ENCODE measurements at places on chromosomes 7 and 10.

- no peak for DNase-seq
Observed at GRCh38 chr10:24618401-24618800, 105.3 kb downstream of the ARHGAP21 start.

DNA sequence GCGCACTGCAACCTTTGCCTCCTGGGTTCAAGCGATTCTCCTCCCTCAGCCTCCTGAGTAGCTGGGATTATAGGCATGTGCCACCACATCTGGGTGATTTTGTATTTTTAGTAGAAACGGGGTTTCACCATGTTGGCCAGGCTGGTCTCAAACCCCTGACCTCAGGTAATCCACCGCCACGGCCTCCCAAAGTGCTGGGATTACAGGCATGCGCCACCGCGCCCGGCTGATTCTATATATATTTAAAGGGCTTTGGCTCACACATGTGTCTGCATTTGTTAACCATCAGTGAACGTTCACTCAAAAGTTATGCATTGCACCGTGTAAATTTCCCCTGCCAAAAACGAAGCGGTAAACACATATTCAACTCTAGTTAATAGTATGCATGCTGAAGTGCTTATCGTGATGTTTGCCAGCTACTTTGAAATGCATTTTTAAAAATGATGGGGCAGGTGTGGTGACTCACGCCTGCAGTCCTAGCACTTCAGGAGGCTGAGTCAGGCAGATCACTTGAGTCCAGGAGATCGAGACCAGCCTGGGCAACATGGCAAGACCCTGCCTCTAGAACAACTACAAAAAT, 17.7 kb upstream of the WIPI2 start:
- DNase-seq: no peak

GRCh38 chr7:64795176-64795575, 948 bp downstream of the ZNF138 start:
- DNase-seq: no peak

DNA sequence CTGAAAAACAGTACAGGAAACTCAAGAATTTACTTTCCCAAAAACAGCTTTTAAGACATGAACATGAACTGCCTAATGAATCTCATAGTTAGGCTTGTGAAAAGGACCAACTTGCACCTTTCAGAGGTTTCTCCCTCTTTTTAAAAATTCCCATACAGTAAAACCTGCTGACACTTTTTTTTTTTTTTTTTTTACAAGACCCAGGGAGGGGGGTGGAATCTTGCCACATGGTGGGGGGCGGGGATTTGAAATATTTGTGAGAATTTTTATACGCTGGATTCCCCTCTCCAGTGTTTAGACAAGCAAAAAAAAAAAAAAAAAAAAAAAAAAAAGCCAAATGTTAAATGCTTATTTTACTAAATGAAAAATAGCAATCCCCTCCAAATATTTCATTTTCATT, 57.4 kb downstream of the HIBADH start:
- no peak for DNase-seq

DNA sequence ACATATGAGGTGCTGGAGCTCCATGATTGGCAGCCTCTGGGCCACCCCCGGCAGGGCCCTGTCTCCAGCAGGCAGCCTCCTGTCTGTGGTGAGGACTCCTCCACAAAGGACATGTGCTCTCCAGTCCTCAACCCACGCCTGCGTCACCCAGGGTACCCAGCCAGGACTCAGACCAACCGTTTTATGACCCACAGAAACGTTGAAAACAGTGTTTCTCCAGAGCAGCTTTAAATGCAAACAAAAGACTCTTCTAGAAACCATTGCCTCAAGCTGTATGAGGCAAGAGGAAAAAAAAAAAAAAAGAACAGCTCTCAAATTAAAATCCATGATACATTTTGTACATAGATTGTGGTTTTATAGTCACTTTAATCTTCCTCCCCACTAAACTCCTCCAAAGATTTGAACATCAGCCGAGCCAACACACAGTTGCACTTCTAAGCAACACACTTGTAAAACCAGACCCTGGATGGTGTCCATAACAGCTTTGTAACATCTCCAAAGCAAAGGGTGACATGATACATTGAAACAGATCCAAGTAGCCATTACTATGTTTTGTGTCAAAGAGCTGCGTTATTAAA, 175.0 kb upstream of the LYZL2 start:
- no peak for DNase-seq

DNA sequence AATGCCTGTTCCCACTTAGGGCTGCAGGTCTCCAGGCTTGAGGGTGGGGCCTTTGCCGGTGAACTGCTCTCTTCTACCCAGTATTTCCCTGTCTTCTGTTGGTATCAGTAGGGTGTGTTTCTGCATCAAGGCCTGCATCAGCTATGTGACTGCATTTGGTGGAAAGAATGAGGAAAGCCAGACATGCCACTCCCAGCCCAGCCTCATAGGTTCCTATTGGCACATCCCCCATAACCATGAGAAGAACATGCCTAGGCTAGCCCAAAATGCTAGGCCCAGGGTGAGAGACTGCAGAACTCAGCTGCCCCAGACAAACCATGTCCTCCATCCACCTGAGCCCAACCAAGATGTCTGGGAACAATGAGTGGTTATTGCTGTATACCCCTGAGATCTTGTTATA, 380.3 kb upstream of the ADARB2 start:
- DNase-seq: no peak

DNA sequence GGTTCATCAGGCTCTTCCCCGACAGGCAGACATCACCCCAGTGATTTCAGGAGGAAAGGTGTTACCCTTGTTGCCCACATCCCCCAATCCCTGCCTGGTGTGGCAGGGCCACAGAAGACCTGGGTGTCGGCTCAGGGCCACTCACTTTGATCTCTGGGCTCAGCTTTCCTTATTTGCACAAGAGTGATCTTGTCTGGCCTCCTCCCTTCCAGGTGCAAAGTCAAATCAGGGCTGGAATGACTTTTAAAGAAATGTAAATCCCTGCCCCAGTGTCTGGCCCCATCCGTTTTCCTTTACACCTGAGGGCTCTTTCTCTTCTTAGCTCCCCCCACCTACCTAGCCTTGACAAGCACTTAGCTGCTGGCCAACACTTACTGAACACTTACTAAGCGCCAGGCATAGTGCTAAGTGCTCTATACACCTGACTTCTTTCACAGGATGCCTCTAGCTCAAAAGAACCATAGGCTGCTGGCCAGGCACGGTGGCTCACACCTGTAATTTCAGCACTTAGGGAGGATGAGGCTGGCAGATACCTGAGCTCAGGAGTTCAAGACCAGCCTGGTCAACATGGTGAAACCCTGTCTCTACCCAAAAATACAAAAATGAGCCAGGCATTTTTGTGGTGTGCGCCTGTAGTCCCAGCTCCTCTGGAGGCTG, 979 bp upstream of the NODAL start:
- no peak for DNase-seq

GRCh38 chr7:98483276-98483963, 82.5 kb upstream of the BAIAP2L1 start:
- DNase-seq: no peak

GRCh38 chr7:140348161-140348849, 50.0 kb downstream of the SLC37A3 start:
- no peak for DNase-seq

- no peak for DNase-seq
Observed at GRCh38 chr7:52961084-52961483, 74.3 kb upstream of the POM121L12 start.

- no peak for DNase-seq
Observed at GRCh38 chr7:20470726-20471125, 140.0 kb downstream of the ITGB8 start.

GRCh38 chr10:114708717-114709335, 50.8 kb upstream of the ABLIM1 start:
- DNase-seq: no peak

GRCh38 chr7:20403331-20403730, 72.6 kb downstream of the ITGB8 start:
- no peak for DNase-seq

DNA sequence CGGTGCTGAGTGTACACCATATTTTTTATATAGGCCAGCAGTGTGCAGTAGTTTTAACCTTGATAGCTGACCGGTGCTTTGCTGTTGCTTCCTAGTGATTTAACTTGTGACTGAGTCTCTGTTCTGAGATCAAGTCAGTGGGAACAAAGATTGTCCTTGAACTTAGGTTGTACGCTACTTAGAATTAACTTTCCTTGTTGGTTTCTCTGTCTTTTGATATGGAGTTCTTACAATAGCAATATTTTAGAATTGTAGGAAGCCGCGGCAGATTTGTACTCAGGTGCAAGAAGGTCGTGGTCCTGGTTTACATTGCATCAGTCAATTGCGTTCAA, 1.3 kb downstream of the DDX21 start:
- DNase-seq: no peak

- DNase-seq: no peak
Observed at GRCh38 chr7:37730501-37730900, 46.9 kb downstream of the GPR141 start.

DNA sequence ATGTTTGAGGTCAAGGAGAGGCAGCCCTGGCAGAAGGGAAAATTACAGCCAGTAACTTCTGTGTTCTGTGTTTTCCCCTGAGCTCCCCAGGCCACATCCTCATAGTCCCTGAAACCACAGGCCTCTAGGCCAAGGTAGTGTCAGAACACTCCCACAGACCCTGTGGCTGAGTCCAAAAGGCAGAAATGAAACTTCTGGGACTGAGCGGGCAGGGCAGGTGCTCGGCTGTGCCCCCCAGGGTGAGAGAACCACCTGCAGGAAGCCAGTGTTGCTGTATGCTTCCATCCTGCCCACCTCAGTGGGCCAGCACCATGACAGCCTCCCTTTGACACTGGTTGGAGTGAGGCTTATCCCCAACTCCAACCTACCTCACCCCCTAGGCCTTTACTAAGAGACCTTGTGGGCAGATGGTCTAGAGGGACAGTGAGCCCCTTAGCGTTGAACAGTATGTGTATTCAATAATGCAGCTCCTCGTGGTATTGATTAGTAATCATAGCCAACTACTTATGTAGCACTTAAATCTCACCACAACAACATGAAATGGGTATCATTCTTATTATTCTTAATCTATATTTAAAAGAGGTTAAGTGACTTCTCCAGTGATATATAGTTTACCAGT, 30.3 kb downstream of the PIK3CG start:
- DNase-seq: no peak

GRCh38 chr7:50212666-50213621, 91.6 kb upstream of the IKZF1 start:
- no peak for DNase-seq

GRCh38 chr7:128093614-128094570, 62.7 kb upstream of the LRRC4 start:
- DNase-seq: no peak
